ENCODE measurements at places on chromosomes 1 and 21.
A peak's percentile ranks its signal among the peaks of the same experiment; 100 is the strongest.

- DNase-seq, result no peak
Measured at GRCh38 chr1:27099135-27099586, 55.8 kb downstream of the SLC9A1 start.

DNA sequence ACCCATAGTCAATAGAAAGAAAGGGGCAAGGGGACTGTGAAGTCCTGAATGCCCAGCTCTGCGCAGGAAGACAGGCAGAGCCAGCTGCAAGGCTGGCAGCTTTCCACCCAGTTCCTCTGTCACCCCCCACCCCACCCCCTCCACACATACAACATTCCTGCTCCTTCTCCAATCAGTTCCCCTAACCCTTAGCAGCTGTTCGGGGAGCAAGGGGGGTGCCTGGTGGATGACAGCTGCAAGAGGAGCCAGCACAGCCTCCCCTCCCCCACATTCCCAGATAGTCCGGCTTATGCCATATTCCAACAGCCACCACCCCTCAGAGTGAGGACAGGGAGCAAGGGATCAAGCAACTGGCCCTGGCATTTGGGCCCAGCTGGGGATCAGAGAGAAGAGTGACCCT lies 9.7 kb downstream of the ARHGEF2 start:
- no peak for DNase-seq

DNA sequence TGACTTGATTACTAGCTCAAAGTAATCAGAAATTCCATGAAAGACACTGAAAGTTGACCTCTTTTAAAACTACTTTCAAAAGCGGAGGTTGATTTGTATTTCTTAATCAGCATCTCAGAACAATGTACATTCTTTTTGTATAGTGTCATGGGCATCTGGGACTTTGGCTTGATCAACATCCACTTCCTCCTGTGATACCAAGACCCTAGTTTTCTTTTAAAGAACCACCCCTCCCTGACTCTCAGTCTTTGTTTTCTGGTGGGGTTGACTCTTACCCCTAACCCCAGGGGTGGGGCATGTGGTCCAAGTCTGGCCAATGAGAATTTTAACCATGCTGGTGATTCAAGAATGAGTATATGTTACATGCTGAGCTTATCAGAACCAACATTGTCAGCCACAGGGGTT lies 21.7 kb upstream of the IRF2BP2 start:
- DNase-seq, result no peak

GRCh38 chr1:226838456-226838855 lies 32.0 kb upstream of the PSEN2 start:
- no peak for DNase-seq

DNA sequence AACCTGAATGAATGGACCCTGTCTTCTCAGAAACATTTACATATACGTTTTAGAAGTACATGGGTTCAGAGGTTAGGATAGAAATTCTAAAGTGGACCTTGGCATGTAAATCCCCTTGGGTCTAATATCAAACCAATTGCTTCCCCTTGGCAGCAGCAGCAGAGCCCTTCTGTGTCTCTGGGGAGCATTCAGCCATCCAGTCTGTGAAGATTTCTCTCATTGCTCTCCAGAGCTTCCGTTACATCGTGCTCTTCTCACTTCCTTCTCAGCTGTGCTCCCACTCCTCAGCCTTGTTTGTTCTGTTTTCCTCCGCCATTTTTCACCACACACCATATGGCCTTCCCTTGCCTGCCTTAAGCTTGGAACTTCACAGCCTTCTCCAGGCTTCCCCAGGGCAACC lies 61.5 kb upstream of the ATP1B1 start:
- DNase-seq, result no peak

DNA sequence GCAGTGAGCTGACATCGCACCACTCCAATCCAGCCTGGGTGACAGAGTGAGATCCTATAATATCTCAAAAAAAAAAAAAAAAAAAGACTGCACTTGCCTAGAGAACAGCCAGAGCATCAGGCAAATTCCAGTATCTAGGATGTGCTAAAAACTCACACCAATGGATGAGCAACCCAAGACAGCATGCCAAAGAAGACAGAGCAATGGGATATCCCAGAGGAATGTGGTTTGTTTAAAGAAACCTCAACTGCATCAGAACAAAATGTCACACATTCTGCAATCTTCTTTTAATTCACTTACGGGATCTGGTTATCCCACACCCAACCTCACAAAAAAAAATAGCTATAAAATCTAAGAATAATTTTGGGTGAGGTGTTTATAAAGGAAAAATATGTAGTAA lies 7.3 kb downstream of the KCNH1 start:
- peak; percentile 35 for DNase-seq

GRCh38 chr1:69914976-69915765 lies 290.2 kb downstream of the LRRC40 start:
- DNase-seq, result peak; percentile 5

DNA sequence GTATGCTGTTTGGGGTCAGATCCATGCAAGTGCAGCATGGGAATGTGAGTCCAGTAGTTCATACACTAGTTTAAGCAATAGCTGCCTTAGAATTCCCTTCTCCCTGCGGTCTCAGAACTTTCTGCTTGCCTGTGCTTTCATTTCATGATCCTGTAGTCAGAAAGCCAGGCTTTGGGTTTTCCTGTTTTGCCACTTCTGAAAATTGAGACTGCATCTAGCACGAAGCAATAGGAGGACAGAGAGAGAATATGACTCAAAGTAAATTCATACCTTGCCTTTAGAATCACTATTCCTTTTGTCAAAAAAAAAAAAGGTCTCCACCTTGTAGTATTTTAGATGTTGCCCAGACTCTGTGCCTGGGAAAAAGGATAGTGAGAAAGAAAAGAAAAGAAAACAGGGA lies 161.2 kb upstream of the SNX7 start:
- DNase-seq, result no peak

DNA sequence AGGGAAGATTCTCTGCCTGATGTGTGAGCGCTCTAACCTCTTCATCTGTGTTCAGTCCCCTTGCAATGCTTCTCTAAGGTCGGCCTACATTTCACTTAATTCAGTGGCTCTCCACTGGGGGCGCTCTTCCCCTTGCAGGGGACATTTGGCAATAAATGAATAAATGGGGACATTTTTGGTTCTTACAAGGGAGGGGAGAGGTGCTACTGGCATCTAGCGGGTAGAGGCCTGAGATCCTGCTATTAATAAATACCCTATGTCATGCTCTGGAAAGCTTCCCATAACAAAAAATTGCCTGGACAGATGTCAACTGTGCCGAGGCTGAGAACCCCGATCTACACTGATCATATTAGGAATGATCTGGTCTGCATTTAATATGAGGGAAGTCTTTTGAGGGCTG lies 25.9 kb upstream of the DNAJC11 start:
- no peak for DNase-seq

- DNase-seq, result no peak
Measured at GRCh38 chr1:51948491-51948915, 42.0 kb downstream of the RAB3B start.

- no peak for DNase-seq
Measured at GRCh38 chr1:118338936-118339335, 153.9 kb upstream of the SPAG17 start.

GRCh38 chr1:232416026-232416568 lies 213.8 kb downstream of the SIPA1L2 start:
- no peak for DNase-seq

DNA sequence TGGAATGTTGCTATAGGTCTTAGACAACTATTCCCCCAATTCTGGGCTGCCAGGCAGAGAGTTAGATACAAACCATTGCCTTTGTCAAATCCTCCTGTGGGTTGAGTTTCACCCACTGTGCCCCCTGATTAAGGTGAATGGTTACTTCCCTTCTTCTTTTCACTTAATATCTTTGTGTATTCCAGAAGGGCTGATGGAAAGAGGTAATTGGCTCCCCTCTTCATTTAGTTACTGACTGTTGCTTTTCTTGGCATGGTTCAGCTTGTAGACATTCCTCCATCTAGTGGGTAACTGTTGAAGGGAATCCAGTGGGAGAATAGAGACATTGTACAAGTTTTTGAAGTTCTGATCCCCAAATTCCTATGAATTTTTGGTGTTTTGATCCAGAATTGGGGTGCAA lies 43.8 kb upstream of the MACF1 start:
- DNase-seq, result no peak

DNA sequence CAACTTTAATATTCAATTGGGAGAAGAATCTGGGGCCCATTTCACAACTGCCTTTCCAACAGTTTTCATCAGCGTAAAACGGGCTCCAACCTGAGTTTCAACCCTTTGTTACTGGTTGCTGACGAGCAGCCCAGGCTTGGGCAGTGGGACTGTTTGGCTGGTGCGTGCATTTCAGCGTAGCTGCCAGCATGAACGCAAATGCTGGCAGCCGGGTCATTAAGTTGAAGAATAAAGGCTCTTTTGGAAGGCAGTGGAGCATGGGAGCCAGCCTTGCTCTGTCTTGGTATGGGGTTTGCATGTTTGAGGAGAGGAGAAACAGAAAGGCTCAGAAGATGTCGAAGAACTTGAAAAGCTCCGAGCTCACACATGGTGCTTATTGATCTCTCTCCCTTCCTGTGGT lies 40.7 kb downstream of the WDR3 start:
- DNase-seq, result no peak

DNA sequence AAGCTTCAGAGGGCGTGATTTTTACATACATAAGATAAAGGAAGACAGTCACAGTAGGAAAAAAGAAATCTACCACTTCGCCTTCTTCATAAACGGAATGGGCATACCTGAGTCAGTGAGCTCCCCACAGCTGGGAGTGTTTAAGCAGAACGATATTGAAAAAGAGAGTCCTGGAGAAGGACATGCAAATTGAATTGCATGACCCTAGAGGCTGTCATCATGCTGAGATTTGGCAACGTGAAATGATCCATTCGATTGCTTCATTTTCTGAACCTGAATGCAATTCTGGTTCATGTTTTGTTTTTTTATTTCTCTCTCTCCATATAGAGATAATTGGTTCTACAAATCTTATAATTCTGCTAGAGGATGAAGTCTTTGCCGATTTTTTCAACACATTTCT lies 3.7 kb downstream of the RGSL1 start:
- DNase-seq, result no peak

- DNase-seq, result no peak
Measured at GRCh38 chr1:70805641-70806040, 242.0 kb downstream of the PTGER3 start.

GRCh38 chr1:248140846-248141245 lies 4.1 kb upstream of the OR2M5 start:
- DNase-seq, result no peak

GRCh38 chr1:225731491-225731890 lies 46.1 kb upstream of the SRP9 start:
- no peak for DNase-seq

- no peak for DNase-seq
Measured at GRCh38 chr1:247456021-247456420, 1.9 kb downstream of the OR2B11 start.

GRCh38 chr21:44437696-44438431 lies 17.4 kb upstream of the LRRC3 start:
- no peak for DNase-seq

DNA sequence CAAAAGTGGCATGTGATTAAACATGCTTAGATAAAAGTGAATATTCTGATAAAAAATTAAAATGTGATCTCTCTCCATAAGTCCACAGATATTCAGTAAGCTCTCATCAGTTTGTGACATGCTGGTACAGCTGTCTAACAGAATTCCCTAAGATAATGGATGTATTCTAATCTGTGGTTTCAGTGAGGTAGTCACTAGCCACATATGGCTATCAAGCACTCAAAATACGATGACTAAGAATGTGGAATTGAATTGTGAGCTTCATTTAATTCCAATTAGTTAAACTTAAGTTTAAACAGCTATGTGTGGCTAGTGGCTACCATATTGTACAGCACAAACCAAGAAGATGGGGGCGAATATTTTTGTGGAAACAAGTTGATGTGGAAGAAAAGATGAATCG lies 4.1 kb upstream of the REG4 start:
- no peak for DNase-seq

DNA sequence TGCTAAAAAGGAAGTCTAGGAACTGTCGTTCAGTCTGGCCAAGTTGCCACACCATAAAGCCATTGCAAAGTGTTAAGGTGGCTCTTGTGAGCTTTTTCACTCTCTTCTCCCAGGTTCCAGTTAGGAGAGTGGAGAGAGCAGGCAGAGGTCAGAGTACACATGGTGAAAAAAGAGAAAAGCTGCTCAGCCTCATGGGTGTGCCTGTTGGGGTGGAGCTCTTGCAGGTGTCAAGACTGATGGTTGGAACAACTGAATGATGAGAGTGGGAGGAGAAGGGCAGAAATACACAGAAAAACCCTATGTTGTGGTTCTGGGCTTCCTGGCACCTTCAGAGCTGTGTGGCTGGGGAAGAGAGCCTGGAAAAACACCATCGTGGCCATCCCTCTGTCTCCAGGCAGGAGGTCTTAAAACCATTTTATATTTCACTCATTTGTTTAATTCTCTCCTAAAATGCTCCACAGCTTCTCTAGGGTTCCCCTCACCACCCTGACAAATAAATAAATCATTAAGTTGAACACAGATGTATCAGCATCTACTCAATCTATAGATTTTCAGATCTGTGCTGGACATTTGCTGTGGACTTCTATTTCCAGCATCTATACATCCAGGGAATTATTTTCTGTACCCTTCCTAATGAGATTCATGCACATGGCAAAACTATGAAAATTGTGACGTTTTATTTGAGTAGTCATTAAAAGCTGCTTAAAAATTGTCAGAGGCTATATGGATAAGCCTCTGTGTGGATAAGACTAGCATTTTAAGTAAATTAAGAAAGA lies 17.5 kb downstream of the UBASH3A start:
- DNase-seq, result no peak

DNA sequence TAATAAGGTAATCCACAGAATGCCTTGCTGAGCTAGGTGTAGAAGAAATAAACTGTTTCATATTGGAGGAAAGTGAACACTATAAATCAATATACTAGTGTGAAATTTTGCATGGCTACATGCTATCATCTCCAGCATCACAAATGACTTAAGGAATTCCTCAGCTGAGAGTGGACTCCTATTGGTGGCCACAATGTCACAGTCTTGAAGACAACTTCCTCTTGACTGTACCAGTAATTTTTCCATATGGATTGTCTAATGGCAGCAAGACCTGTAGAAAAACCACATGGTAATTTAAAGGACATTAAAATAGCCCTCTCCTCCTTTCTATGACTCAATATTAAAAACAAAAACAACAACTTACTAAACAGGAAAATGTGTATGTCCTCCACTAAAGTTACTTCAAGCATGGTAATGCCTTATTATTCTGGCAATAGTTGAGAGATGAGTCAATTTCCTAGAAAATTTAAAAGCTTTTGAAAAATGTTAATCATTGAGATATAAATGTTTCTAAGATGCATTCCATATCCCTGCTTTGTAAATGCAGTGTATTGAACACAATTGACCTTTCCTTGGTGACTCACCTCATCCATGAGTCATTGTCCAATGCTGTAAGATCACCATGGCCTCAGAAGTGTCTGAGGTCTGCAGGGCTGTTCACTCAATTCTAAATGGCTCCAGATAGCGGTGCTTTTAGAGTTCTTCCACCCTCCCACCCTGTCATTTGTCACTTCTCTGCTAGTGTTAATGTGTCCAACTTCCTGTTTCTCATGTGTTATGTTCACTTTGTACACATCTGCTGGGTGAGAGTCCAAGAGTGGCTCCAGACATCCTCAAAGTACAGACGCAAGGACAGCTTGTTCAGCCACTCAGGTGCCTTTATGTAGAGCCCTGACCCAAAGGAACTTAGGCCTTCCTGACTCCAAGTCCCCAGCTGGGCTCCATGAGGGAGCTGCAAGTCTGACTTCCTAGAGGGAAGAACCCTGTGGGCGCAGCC lies 32.8 kb upstream of the DNASE2B start:
- peak; percentile 91 for DNase-seq

GRCh38 chr1:16972189-16972895 lies 8.1 kb downstream of the MFAP2 start:
- no peak for DNase-seq
